ENCODE measurements at places on chromosomes 5 and 9.

DNA sequence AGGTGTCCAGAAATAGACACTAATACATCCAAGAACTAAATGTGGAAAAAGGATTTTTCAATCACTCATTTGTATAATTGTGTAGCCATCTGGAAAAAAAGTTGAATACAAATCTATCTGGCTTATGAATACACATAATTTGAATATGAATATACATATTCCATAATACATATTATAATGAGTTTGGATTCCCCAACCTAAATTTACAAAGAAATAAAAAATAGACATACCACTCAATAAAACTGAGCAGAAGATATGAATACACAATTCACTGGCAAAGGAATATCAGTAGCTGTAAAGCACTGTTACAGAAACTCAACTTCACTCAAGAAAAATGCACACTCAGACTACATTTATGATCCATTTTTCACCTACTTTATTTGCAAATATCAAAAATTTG, 121.9 kb upstream of the EDIL3 start:
- DNase-seq: no peak

- DNase-seq: no peak
Observed at GRCh38 chr9:90894986-90895687, 93.5 kb downstream of the SYK start.

- DNase-seq: no peak
Observed at GRCh38 chr5:88688984-88689667, 193.9 kb downstream of the MEF2C start.

- DNase-seq: no peak
Observed at GRCh38 chr5:126446498-126447224, 23.5 kb downstream of the GRAMD2B start.

DNA sequence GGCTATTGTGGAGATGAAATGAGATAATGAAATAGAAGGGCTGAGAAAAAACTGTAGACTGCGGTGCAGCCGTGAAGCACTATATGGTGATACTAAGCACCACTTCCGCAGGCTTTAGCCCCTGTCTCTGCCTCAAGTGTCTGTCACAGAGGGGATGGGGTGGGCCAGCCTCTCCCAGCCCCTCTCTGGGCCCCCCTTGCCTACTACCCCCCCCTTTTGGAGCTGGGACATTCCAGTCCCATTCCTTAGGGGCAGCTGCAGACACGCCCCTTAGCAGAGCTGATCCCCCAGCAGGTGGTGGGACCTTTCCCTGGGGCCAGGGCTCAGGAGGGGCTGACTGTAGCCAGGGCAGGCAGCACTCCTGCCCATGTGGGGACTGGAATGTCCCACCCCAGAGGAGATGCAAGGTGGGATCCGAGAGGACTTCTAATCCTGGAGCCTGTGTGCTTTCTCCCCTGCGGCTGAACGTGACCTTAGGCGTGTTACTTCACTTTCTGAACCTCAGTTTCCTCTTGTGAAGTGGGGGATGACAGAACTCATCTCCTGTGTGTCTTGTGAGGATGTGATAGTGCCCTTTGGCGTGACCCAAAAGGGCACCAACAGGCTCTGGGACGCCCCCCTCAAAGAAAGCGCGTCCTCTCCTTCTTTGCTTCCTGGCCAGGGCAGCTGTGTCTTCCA, 1.9 kb downstream of the N4BP3 start:
- no peak for DNase-seq

GRCh38 chr9:137705443-137705863, 86.6 kb downstream of the EHMT1 start:
- no peak for DNase-seq

GRCh38 chr9:116193636-116194035, 40.0 kb downstream of the PAPPA start:
- DNase-seq: no peak

GRCh38 chr5:160311491-160312133, 752 bp downstream of the CCNJL start:
- no peak for DNase-seq

DNA sequence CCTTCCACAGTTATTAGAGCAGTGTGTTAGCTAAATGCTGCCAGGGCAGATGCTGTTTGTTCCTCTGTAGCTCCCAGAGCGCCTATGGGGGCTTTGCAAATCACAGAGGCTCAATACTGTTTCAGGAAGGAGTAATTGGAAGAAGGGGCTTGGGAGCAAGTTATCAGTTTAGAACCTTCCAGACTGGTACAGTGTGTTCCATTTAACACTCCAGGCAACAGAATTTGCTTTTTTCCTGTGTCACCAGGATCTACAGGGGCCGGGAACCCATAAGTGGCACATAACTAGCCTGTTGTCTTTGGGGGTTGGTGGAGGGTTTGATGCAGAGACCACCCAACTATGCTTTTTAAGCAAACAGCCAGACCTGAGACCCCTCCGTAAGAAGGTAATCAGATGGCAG, 307.3 kb upstream of the KCNN2 start:
- DNase-seq: no peak

DNA sequence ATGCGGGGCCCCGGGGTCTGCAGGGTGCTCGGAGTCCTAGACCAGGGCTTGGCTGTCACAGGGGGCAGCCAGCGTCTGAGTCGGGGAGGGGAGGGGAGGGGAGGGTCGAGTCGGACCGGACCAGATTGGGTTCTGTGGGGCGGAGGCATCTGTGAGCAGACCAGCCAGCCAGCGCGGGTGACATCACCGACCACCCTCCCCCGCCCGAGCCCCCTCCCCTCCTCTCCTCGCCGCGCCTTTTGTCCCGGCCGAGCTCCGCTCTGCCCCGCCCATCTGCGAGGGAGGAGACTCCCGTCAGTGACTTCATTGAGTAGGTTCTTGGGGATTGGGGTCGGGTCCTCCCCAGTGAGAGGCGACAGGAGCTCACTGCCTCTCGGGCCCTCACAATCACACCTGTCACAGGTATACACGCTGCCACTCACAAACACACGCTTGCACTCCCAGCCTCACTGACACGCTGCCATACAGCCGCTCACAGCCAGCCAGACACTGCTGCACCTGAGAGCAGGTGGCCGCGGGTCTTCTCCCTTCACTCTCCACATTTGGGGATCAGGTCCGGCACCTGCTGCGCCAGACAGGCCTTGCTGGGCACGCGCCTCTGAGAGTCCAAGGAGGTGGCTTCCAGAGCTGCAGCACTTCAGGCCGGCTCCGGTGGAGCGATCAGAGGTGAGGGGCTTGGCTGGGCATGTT, 546 bp downstream of the DNAJB5 start:
- DNase-seq: no peak

GRCh38 chr5:167245868-167246267, 1045.6 kb upstream of the WWC1 start:
- DNase-seq: no peak

DNA sequence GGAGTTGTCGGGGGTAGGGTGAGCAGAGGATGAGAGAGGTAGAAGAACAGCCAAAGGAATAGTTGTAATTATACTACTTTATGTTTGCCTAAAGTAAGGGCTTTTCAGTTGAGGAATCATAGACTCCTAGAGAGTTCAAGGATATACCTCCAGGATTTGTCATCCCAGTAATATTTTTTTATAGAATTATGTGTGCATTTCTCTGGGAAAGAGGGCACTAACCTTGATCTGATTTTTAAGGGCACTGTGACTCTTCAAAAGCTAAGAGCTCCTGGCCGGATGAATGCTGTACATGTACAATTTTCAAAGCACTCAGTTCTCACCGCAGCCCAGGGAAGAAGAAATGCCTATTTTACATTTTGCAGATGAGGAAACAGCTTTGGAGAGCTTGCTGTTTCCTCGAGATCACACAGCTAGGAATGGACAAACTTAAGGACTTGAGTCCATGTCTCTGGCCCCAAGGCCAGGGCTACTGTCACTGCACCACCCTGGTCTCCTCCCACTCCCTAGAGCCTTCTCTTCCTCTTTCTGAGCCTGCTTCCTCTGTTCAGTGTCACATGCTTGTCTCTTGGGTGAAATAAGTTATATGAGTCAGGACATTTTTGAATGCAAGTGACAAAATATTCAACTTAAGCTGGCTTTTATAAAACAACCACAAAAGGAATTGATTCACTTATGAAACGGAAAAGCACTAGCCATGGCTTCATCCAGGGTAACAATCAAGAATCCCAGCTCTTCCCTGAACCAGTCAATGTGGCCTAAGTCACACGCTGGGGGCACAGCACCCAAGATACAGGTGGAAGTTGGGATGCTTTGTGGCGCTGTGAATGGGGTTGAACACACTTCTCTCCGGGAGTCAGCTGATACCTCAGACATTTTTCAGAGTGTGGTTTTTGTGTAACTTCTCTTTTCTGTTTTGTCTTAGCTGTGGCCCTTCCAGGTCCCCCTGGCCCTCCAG, 45.7 kb upstream of the TGFBR1 start:
- DNase-seq: no peak

- no peak for DNase-seq
Observed at GRCh38 chr5:97355775-97356174, 172.7 kb upstream of the RIOK2 start.

DNA sequence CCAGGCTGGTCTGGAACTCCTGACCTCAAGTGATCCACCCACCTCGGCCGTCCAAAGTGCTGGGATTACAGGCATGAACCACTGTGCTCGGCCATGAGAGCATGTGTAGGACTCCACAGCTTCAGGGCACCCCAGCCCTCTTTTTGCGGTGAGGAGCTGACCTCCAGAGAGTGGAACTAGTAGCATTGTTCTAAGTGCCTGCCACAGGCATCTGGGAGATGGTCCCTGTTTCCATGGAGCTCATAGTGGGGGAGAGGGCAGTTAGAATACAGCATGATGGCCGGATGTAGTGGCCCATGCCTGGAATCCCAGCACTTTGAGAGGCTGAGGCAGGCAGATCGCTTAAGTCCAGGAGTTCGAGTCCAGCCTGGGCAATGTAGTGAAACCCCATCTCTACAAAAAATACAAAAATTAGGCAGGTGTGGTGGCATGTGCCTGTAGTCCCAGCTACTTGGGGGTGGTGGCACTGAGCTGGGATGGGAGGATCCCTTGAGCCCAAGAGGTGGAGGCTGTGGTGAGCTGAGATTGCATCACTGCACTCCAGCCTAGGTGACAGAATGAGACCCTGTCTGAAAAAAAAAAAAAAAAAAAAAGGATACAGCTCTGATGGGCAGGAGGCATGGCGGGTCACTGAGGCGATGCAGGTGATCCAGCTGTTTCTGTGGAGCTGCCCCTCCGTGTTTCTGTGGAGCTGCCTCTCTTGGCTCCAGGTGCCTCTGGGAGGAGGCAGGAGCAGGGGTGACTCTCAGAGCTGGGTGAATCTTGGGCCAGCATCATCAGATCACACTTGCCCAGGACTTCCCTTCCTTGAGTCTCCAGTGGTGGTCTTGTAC, 4.2 kb downstream of the ASS1 start:
- DNase-seq: no peak

GRCh38 chr9:110592044-110592830, 12.7 kb upstream of the SVEP1 start:
- no peak for DNase-seq

Data from activated CD8-positive, alpha-beta memory T cell treated with anti-CD3 and anti-CD28 coated beads for 1 hour (primary cell).